Hair follicular keratinocyte (primary cell): ENCODE measurements at places on chromosomes 7 and 10. TPM values are rescaled to one million over a fixed set of nuclear protein-coding genes. Genes with fewer than 3 reads are reported as not detected.

The PLAU gene
- 292 and 758 TPM in 2 replicates for total RNA-seq

The WAPL gene
- 19.7 and 22.6 TPM in 2 replicates for total RNA-seq

The EN2 gene
- total RNA-seq, result not detected in 2 replicates

The ECD gene
- 27.9 and 32.3 TPM in 2 replicates for total RNA-seq

The MBLAC1 gene
- 1.2 and 1.8 TPM in 2 replicates for total RNA-seq

The LRRD1 gene
- not detected in 2 replicates for total RNA-seq

The CDHR3 gene
- 0.65 and 1.8 TPM in 2 replicates for total RNA-seq

The SPDYE1 gene
- total RNA-seq, result not detected in 2 replicates

The TMEM72 gene
- total RNA-seq, result not detected in 2 replicates

The MEOX2 gene
- not detected in 2 replicates for total RNA-seq

The KIAA1217 gene
- total RNA-seq, result 15.7 and 16.8 TPM in 2 replicates

The AASS gene
- 14.2 and 14.9 TPM in 2 replicates for total RNA-seq

The HABP2 gene
- not detected in 2 replicates for total RNA-seq

The GPR22 gene
- total RNA-seq, result not detected in 2 replicates

The LIPN gene
- total RNA-seq, result not detected in 2 replicates

The PDZD7 gene
- 0.23 and 0.94 TPM in 2 replicates for total RNA-seq

The ABLIM1 gene
- total RNA-seq, result 32.4 and 49.1 TPM in 2 replicates

The SEMA3D gene
- total RNA-seq, result 0.04 and 0.08 TPM in 2 replicates

The FAM13C gene
- total RNA-seq, result 0.08 TPM in 1 of 2 replicates, not detected in the other

The CTAGE8 gene
- 3.4 and 3.7 TPM in 2 replicates for total RNA-seq

The BBS9 gene
- 7.6 and 8.5 TPM in 2 replicates for total RNA-seq

The PDE6C gene
- total RNA-seq, result not detected in 2 replicates

The CH25H gene
- not detected in 2 replicates for total RNA-seq

The TRIM74 gene
- not detected in 2 replicates for total RNA-seq

The STEAP1B gene
- 6.6 and 12.1 TPM in 2 replicates for total RNA-seq

The ZNF800 gene
- total RNA-seq, result 9.8 and 12.3 TPM in 2 replicates

The SFXN4 gene
- 14.6 and 31.4 TPM in 2 replicates for total RNA-seq

The ITGB1 gene
- 1,107 and 1,306 TPM in 2 replicates for total RNA-seq

The MSMB gene
- total RNA-seq, result not detected in 2 replicates

The CPA1 gene
- total RNA-seq, result not detected in 2 replicates

The TSPAN33 gene
- 2.9 and 3.8 TPM in 2 replicates for total RNA-seq

The NPFFR1 gene
- not detected in 2 replicates for total RNA-seq

The RTKN2 gene
- total RNA-seq, result 0.70 and 0.99 TPM in 2 replicates
